A549 treated with RU486 at 1 μM for 4 hours (cell line): ENCODE measurements at places on chromosomes 16 and 17. TPM values are rescaled to one million over a fixed set of nuclear protein-coding genes. Genes with fewer than 3 reads are reported as not detected.

The CRYM gene
- 1.0 to 2.0 TPM (median 1.8 TPM) in 5 replicates for total RNA-seq

The MLKL gene
- total RNA-seq = 31.6 to 34.6 TPM (median 33.7 TPM) in 5 replicates

The RPL23 gene
- total RNA-seq = 2,582 to 3,048 TPM (median 2,606 TPM) in 5 replicates

The PSMD12 gene
- 78.4 to 118 TPM (median 100 TPM) in 5 replicates for total RNA-seq

The TPPP3 gene
- 7.5 to 14.0 TPM (median 12.4 TPM) in 5 replicates for total RNA-seq
